Fibroblast of skin of back (primary cell): ENCODE measurements at places on chromosomes 12 and 14.

- peak; percentile 53 for DNase-seq
Measured at GRCh38 chr14:75720842-75721498, 59.9 kb downstream of the TTLL5 start.

DNA sequence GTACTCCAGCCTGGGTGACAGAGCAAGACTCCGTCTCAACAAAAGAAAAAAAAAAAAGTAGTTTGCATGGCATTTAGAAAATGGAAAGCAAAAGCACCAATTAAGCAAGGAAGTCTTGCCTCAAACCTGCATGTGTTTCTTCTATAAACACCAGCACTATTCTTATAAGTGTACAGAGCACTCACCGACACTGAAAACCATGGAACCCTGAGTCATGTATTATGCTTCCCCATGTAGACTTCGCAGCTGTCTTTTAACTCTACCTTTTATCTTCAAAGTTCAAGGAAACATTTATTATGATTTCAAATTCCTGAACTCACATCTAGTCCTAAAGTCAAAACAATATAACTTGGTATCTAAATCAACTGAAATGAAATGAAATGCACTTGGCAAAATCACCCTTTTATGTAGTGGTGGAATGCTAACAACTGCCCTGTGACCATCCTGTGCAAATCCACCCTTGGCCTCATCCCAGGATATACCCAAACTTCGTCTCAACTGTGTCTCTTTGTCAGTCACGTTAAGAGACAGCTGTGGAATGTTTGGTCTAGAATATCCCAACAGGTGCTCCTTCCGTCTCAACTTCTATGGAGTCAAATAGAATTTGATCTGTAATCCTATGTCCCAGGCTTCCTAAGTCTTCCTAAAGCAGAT is 4.8 kb downstream of the BCAT1 start:
- no peak for DNase-seq

DNA sequence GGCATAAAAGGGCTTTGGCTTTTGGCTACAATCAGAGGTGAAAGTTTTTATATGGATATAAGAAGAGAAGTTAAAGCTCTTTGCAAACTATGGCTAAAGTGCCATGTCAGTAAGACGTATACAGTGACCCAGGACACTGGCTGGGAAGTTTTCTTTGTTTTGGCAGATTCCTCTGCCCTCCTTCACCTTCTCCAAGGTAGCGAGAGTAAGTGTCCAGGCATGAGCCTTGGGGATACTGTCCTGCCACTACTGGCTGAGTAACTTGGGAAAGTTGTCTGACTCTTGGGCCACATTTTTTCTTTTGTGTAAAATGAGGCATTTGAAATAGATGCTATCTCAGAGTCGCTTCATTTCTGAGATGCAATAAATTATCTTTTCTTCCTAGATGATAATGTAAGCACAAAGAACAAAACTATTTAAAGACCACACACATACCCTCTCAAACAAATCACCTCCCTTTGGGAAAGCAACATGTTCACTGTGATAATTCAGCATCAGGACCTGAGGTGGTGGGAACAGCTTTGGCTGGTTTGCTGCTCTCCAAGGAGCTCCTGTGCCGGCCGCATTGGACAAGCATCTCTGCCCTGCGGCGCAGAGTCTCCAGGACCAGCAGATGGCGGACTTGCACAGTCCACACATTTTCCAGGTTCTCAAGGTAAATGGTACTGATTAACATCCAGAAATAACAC is 106.3 kb downstream of the PTCSC3 start:
- DNase-seq, result peak; percentile 62

DNA sequence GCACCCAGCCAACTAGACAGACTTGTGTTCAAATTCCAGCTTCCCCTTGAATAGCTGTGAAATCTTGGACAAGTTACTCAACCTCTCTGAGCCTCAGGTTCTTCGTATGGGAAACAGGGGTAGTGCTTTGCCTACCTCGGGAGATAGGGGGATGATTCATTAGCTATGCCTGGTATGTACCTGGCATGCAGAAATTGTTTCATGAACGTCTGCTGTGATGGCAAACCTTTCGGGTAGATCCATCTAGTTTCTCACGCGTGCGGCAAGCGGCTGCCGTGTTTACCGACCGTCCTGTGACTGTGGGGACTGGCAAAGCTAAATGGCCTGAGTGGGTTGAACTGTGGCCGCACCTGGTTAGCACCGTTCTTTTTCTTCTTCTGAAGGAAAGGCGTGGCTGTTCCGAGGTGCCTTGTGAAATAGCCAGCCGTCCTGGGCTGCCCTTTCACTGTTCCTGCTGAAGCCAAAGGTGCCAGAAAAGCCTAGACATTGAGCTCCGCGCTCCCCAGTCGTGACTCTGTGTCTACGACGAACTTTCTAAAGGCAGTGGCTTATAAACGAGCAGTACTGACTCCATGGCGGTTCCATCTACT is 40.6 kb upstream of the MED13L start:
- no peak for DNase-seq

- no peak for DNase-seq
Measured at GRCh38 chr12:94670075-94670474, 19.7 kb upstream of the TMCC3 start.

DNA sequence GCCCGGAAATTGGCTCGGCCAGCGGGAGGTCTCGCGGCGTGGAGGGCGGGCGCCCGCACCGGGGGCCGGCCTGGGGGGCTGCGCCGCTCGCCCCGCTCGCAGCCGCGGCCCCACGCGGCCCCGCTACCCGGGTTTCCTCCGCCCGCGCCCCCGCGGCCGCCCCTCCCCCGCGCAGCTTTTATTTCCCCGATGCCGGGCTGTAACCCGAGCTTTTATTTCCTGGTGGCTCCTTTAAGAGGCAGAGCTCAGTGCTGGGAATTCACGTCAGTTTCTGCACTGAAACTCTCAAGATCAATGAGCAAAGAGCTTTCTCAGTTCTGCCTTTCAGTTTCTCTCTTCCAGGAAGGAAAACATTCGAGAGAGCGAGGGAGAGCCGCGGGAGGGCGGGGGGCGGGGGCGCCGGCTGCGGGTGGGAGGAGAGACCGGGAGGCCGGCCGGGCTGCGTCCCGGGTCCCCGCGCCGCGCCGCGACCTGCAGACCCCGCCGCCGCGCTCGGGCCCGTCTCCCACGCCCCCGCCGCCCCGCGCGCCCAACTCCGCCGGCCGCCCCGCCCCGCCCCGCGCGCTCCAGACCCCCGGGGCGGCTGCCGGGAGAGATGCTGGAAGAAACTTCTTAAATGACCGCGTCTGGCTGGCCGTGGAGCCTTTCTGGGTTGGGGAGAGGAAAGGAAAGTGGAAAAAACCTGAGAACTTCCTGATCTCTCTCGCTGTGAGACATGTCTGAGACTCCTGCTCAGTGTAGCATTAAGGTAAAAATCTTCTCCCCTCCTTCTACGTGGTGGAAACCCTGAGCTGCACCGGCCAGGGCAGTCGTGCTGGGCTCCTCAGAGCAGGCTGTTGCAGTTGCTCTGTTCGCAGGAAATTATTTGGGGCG is at the start of gene ETV6:
ETV6 (plus strand) TSS at position 262 of the 873 bp plus-strand sequence; CDS start at position 716, 454 bp downstream.
- DNase-seq, result peak; percentile 94

DNA sequence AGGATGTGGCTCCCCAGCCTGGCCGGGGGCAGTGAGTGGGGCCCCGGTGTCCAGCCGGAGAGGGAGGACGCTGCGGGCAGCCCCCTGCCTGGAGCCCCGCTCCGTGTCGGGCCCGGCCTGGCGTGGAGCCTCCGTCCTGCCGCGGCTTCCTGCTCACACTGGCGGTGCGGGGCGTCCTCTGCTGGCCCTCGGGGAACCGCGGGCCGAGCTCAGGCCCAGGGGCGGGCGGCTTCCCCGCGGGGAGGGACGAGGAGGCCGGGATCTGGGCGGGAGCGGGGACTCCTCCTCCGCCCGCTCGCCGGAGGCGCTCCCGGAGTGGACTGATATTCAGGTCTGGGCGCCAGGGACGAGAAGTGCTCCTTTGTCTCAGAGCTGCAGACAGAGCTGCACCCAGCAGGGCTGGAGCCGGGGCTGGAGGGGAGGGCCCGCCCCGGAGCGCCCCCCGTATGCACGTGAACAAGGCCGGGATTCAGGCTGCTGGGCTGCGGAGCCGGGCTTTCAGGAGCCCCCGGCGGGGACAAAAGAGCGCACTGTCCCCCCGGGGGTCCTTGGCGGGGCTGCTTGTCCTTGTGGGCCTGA is 2.2 kb downstream of the MMP17 start:
- peak; percentile 88 for DNase-seq

- peak; percentile 42 for DNase-seq
Measured at GRCh38 chr14:51004801-51005526, 60.7 kb upstream of the PYGL start.

GRCh38 chr12:80432061-80432460 is 12.0 kb upstream of the PTPRQ start:
- DNase-seq, result no peak

- DNase-seq, result no peak
Measured at GRCh38 chr12:15154103-15154502, 67.1 kb downstream of the RERG start.

DNA sequence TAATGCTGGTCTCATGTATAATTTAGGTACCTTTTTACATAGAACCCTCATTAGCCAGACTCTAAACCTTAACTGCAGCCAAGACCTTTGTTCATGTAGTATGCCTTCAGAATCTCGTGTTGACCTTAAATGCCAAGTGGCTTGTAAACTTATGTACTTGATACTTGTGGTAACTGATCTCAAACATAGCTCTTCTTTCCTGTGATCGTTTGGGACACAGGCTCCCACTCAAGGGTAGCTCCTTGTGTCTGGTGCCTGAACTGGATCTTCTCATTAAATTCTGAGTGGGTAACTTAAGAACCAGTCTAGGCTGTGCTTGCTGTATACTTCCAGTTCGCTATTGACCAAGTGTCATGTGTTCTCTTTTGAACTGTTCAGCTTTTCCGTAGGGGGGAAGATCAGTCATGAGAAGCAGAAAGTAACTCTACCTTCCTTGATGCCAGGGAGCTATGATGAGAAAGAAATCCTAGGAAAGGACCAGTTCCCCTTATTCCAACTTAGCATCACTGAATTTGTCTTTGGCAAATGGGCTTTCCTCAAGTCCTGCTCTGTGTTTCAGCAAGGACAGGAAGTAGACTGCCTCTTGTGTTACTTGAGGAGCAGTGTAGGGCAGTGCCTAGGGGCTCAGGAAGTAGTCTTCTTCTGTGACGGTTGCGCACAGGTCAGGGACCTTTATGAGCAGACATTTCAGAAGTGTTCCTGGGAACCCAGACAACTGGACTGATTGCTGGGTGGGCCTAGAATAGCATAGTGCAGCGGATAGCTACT is 2.5 kb downstream of the LGALS3 start:
- DNase-seq, result no peak

- DNase-seq, result peak; percentile 39
Measured at GRCh38 chr14:76872796-76873432, 46.7 kb downstream of the LRRC74A start.

- no peak for DNase-seq
Measured at GRCh38 chr14:73477618-73478266, 13.0 kb upstream of the RIOX1 start.

GRCh38 chr14:73829526-73830431 is 21.9 kb upstream of the PTGR2 start:
- DNase-seq, result peak; percentile 52

DNA sequence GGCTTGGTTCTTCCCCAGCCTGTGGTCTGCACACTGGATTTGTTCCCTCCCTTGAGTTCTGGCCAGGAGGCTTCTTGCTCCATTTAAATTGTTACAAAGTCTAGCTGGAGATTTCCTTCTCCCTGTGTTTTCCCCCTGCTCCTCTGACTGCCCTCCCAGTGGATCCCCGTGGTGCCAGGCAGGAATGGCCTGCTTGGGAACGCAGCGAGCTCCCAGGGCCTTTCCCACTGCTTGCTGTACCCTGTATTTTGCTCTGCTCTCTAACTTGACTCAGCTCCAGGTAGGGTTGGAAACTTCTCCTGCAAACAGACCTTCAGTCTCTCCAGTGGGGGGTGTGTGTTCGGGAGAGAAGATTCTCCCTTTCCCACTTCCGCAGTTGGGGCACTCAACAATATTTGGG is 349.2 kb upstream of the FBXO33 start:
- no peak for DNase-seq

DNA sequence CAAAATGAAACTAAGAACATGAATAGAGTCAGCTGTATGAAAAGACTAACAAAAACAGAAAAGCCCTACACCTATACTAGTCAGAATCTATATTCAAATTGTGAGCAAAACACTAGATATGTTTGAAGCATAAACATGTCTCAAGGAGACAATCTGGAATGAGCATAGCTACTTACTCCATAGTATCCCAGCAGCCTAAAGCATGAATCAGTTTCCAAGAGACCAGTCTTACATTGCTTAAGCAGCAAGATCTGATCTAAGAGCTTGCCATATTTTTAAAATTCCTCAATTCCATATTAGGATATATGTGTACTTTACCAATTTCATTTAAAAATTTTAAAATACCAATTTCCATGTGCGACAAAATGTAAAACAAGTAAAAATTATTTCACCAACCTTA is 7.7 kb downstream of the CAPS2 start:
- DNase-seq, result peak; percentile 63

DNA sequence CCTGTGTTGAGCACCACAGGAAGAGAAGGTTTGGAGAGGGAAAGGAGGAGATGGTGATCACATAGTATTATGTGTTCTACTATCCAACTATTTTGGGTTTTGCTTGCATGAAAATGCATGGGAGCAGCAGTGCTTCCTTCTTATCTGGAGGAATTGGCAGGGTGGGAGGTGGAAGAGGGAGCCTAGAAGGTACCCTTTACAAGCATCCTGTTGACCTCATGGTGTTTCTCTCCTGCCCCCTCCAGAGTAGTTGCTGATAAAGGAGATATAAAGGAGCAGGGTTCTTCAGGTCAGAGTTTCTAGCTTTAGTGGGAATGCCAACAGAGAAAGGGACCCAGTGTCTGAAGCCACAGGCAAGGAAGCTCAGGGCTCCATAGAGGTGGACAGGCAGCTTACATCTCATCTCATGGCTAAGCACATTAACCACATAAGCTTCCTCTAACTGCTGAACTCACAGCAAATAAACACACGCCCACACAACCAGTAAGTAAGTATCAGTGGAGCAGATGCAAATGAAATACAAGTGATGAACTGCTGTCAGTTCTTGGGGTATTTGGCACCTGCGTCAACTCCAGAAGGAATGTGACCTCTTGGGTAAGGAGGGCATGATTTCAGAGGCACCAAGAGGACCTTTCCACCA is 174.2 kb upstream of the SLC38A2 start:
- no peak for DNase-seq

- peak; percentile 30 for DNase-seq
Measured at GRCh38 chr12:66365718-66366490, 63.6 kb downstream of the HELB start.

GRCh38 chr12:105464406-105464805 is 133.9 kb downstream of the C12orf75 start:
- no peak for DNase-seq

DNA sequence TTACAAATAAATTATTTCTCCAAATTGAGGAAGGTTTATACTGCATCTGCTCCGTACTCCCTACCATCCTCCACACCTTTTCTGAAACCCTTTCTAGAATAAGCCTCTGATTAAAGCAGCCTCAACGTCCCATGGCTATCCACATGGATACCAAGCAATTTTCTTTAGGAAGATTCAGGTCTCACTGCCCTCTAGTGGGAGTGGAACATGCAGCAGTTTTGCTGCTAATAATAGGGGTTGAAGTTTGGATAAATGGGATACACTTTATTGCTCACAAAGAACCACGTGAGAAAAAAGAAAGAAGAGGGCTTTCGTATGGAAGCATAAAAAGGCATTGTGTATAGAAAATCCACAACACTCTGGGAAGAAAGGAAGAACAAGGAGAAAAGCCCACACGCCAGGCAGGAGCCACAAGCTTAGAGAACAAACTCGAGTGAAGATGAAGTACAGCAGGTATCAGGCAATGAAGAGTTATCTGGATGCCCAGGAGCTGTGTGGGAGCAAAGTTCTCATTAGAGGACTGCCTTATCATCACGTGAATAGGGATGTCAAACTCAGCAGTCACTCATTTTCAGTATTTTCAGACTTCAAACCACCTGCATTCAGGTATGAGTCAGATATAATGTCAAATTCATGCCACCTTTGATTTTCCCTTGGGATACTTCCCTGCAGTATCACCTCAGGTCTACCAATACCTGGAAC is 45.8 kb downstream of the CCER1 start:
- peak; percentile 72 for DNase-seq
